ENCODE measurements at places on chromosomes 3 and 15.

GRCh38 chr3:167743799-167744198, 8.3 kb downstream of the SERPINI1 start:
- no peak for DNase-seq

DNA sequence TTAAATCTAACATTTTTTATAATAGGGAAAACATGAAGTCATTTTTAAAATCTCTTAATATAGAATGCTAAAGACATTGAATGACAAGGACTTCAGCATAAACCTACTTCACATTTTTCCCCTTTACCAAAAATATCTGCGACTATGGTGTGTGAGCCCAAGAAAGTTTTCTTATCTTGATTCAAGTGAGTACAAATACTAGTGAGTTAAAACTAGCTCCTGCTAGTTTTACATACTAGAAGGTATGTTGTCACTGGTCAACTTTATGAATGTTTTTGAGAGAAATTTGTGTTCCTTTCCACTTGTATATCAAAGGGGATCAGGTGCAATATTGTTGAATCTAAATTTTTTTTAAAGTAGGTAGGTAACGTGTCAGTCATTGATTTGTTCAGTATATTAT, 152.4 kb upstream of the CGNL1 start:
- DNase-seq = no peak

DNA sequence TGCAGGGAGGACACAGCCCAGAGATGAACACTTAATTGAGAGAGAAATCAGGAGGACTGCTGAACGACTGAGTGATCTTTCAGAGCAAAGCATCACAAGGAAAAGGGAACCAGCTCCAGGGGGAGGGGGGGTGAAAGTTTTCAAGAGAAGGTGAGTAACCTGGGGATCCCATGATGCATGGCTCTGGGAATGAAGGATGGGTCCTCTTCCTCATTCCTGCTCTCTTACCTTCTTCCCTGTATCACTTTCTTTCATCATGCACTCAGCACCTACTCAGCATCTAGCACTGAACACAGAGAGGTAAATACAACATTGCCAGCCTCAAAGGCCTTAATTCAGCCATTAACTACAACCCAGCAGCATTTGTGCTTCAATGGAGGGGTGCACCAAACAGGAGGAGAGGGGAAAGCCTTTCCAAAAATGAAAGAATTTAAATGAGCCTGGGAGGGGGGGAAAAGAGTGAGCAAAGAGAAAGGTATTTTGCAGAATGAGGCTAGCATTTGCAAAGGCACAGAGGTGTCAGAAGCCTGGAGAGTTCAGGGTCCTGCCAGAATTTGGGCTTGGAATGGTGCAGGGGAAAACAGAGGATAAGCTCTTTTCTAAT, 427.4 kb downstream of the FOXP1 start:
- DNase-seq = no peak

DNA sequence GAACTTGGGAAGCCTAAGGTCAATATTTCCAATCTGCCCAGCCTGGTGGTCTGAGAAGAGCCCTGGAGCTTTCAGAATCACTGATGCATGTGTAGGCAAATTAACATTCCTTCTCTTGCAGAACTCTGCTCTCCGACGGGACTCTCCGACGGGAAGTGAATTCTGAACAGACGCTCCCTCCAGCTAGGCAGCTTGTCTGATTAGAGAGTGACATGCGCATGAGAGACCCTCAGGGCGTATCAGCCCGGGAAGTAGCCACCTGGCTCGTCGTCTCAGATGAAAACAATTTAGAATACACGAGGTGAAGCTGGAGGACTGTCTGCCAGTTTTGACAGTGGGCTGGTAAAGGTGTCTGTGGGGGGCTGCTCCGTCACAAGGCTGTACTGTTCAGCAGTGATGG, 103.1 kb downstream of the DGKG start:
- no peak for DNase-seq

- DNase-seq = no peak
Measured at GRCh38 chr3:13332158-13332557, 88.0 kb downstream of the NUP210 start.

- no peak for DNase-seq
Measured at GRCh38 chr3:34319881-34320280, 521.5 kb downstream of the PDCD6IP start.
